Panc1 (cell line): ENCODE measurements at places on chromosomes 5 and 9. TPM values are rescaled to one million over a fixed set of nuclear protein-coding genes. Genes with fewer than 3 reads are reported as not detected.

BAAT gene
- total RNA-seq = 0.08 TPM

TLX3 gene
- not detected for total RNA-seq

EGFL7 gene
- 42.3 TPM for total RNA-seq

TOR4A gene
- total RNA-seq = 37.1 TPM

PCDHA1 gene
- total RNA-seq = not detected

GRAMD2B gene
- 4.1 TPM for total RNA-seq

NUTM2G gene
- not detected for total RNA-seq

C9orf50 gene
- total RNA-seq = not detected

NR4A3 gene
- 0.13 TPM for total RNA-seq

SLC34A1 gene
- not detected for total RNA-seq

AMACR gene
- 20.6 TPM for total RNA-seq

PSD2 gene
- total RNA-seq = 0.05 TPM

NMRK1 gene
- total RNA-seq = 16.0 TPM

IFNK gene
- total RNA-seq = not detected

PDZD2 gene
- total RNA-seq = 0.10 TPM

CAMK2A gene
- 0.51 TPM for total RNA-seq

FAM169A gene
- 23.1 TPM for total RNA-seq

NR5A1 gene
- total RNA-seq = 2.5 TPM

SCAMP1 gene
- total RNA-seq = 51.3 TPM

CATSPER3 gene
- 0.69 TPM for total RNA-seq

C8G gene
- 2.9 TPM for total RNA-seq

PDGFRB gene
- 1.8 TPM for total RNA-seq

ELOVL7 gene
- total RNA-seq = 2.9 TPM

BTNL3 gene
- not detected for total RNA-seq

SPINK6 gene
- total RNA-seq = not detected

ORM2 gene
- total RNA-seq = 0.77 TPM
